ENCODE measurements at places on chromosomes 3 and 15.

DNA sequence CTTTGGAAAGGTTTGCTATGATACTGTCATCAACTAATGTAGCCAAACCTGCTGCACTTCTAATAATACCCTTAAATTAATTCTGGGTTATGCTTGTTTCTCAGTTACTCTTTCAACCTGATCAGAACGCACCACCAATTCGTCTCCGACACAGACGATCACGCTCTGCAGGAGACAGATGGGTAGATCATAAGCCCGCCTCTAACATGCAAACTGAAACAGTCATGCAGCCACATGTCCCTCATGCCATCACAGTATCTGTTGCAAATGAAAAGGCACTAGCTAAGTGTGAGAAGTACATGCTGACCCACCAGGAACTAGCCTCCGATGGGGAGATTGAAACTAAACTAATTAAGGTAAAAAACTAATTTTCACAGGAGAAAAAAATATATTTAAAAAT, 7.9 kb upstream of the RPLP1 start:
- no peak for DNase-seq

- DNase-seq: no peak
These were observed 14.9 kb downstream of the UROC1 start for GRCh38 chr3:126502656-126503055.

DNA sequence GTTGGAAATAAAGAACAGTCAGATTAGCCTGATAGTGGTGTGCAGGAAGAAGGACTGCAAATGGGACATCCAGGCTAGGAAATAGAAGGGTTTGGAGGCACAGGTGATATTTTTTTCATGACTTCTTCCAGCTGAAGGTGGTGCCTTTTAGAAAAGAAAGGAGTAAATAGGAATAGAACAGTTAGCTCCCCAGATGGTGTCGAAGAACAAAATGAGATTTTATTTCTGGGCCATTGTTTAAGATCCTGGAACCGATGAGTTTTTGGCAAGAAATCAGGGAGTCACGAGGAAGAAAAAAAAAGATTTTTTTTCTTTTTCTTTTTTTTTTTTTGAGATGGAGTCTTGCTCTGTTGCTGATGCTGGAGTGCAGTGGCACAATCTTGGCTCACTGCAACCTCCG, 9.8 kb upstream of the NCK1 start:
- DNase-seq: no peak

DNA sequence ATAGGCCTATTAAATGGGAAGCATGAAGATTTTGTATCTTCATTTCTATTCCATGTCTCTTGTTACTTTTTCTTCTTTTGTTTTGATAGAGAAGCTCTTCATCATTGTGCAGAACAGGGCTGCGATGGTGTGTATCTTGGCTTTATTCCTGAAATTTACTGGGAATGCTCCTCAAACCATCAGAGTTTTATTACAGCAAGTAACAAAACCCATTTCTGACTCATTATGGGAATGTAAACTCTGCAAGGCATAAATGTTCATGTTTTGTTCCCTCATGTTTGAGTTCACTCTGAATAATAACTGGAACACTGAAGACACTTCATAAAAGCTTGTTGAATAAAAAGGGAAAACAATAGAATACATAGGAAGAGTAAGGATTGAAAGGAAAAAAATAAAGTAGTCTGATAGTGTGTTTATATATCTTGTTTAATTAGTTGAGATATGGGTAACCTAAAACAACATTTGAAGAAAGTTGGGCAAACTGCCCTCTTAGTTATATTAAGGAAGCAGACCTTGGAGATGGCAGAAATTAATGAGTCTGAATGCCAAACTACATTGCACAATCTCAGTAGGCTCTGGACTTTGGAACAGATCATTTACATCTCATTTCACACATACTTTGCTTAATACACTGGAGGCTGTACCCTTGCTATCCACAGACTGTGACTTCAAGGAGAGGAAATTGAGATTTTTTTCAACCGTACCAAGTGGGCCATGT, 521.5 kb downstream of the GRM7 start:
- DNase-seq: no peak

GRCh38 chr3:117450026-117450425, 740.4 kb downstream of the TUSC7 start:
- DNase-seq: no peak

DNA sequence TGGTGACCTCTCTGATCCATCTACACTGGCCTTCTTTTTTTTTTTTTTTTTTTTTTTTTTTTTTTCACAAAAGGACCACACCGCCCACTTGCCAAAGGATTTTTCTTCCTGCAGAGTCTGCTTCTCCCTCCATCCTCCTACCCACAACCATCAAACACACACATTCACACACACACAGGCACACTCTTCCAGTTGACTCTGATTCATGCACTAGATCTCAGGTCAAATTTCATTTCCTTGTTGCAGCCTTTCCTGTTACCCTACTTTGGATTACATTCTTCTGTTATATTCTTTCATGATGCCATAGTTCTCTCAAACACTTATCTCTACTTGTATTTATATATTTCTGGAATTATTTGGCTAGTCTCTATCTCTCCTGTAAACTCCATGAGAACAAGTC, 133.9 kb downstream of the STAC start:
- no peak for DNase-seq

DNA sequence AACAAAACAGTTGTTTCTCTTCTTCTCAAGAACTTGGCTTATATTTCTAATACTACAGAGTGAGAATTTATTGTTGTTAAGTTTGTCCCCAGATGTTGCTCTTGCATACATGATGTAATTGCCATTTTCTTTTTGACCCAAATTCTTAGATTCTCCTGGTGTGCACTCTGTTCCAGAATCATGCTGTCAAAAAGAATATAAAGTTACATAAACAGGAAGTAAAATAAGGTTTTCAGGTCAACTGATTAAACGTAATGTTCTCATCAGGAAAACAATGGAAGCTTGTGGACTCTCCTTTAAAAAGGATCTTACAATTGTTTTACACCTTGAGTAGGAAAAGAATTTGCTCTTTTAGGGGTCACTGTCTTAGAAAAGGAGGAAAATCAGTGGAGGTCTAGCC, 121.8 kb downstream of the ADAM10 start:
- no peak for DNase-seq

DNA sequence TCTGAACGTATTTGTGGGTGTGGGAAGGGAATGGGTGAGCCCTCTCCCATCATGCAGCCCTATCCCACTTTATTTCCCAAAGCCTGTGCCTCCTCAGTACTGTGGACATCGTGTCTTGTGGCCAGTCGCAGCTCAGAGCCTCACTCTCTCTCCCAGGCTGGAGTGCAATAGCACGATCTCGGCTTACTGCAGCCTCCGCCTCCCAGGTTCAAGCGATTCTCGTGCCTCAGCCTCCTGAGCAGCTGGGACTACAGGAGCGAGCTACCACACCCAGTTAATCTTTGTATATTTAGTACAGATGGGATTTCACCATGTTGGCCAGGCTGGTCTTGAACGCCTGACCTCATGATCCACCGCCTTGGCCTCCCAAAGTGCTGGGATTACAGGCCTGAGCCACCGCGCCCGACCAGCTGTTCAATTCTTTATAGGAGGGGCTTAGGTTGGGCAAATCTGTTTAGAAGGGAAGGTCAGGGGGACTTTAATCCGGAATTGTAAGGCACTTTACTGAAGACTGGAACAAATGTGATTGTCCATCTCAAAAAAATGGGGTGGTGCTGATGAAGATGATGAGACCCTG, 42.7 kb upstream of the BDH1 start:
- DNase-seq: no peak

Data from NCI-H460 (cell line).